ENCODE measurements at places on chromosomes 5 and 9.

- no peak for DNase-seq
These were observed 73.7 kb downstream of the ZNF462 start for GRCh38 chr9:106936680-106937079.

DNA sequence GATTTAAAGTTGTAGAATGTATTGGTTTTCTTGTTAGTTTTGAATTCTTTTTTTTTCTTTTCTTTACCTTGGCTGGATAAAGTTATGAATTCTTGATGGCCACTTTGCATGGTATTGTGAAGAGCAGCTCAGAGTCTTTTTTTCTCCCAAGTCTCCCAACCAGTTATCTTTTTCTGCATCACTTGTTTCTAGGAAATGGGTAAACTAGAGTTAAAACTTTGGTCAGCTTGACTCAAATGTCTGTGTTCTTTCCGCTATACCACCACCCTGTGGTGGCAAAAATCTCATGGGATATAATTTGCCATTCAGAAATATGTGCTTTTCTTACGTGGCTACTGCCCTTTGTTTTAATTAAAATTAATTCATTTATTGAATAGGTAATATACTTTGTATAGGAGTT lies 113.2 kb downstream of the UNC13B start:
- no peak for DNase-seq

- DNase-seq, result no peak
These were observed 899 bp upstream of the RAPGEF6 start for GRCh38 chr5:131635684-131636572.

DNA sequence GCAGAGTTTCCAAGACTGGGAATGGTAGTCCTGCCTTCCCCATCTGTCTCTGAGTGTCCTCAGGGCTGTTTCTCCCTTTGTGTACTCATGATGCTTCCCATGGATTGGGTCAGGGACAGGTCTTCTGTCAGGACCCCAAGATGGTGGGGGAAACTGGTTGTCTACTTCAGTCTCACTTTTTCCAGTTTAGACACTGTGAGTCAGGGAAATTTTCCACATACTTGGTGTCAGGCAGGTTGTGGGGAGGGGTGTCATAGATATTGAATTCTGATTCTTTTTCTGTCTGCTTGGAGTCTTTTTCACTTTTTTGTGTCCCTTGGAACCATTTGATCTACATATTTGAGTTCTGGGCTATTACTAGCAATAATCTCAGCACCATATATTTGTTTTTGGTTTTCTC lies 10.3 kb downstream of the POLK start:
- DNase-seq, result no peak

GRCh38 chr9:132237481-132237880 lies 75.6 kb downstream of the NTNG2 start:
- no peak for DNase-seq

DNA sequence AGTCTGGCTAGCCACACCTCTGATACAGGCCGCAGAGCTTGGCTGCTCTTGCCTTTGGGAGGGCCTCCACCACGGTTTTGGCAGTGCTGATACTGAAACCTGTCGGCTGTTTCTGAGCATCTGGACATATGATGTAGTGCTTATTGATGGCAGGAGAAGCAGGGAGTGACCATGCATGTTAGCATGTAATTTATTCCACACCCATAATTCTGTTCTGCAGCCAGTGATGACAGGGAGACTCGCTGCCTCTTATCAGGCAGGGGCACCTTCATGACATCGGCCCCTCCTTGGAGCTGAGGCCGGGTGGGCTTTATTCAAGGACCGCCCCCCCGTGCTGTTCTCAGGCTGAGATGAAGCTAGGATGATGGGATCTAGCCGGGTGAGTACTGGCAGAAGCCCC lies 49.0 kb downstream of the OLFM1 start:
- DNase-seq, result no peak
